ENCODE measurements at places on chromosomes 11 and 22. TPM values are rescaled to one million over a fixed set of nuclear protein-coding genes. Genes with fewer than 3 reads are reported as not detected.

DNA sequence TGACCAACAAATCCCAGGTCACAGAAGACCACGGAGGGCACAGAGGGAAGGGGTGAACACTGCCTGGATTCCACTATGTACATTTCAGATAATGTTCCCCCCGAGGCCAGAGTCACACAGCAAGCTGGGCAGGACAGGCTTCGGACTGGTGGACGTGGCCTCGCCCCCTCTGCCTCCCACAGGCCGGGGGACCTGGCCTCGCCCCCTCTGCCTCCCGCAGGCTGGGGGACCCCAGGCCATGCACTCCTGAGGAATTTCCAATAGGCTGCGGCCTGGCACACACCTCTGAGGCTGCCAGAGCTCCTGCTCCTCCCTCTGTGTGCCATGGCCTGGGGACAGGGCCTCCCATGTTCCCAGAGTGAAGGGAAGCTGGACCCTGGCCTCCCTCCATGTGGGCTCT is 1352.8 kb downstream of the BRD1 start:
- DNase-seq: no peak
- H3K4me1 ChIP-seq: no peaks in the 10 kb centered on the region
- no peaks in the 10 kb centered on the region for H3K36me3 ChIP-seq
- no peak overlapping the region for H3K4me3 ChIP-seq

The OPCML gene
- not detected for total RNA-seq

The PATE2 gene
- not detected for total RNA-seq

- peak; percentile 88 for DNase-seq
- no peaks in the 10 kb centered on the region for H3K36me3 ChIP-seq
- H3K27ac ChIP-seq: peak overlapping the region; percentile 13
- H3K27me3 ChIP-seq: peaks cover 24% of the 10 kb centered on the region
These were observed 5.1 kb upstream of the B4GALNT4 start for GRCh38 chr11:363948-364761.

DNA sequence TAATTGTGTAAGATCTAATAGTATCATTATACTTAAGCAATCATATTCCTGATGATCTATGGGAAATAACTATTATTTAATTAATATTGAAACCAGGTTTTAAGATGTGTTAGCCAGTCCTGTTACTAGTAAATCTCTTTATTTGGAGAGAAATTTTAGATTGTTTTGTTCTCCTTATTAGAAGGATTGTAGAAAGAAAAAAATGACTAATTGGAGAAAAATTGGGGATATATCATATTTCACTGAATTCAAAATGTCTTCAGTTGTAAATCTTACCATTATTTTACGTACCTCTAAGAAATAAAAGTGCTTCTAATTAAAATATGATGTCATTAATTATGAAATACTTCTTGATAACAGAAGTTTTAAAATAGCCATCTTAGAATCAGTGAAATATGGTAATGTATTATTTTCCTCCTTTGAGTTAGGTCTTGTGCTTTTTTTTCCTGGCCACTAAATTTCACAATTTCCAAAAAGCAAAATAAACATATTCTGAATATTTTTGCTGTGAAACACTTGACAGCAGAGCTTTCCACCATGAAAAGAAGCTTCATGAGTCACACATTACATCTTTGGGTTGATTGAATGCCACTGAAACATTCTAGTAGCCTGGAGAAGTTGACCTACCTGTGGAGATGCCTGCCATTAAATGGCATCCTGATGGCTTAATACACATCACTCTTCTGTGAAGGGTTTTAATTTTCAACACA is 6.4 kb downstream of the BIRC3 start:
- H3K36me3 ChIP-seq: peaks cover 100% of the 10 kb centered on the region
- H3K4me3 ChIP-seq: peak overlapping the region; percentile 33
- peak; percentile 61 for DNase-seq
- H3K4me1 ChIP-seq: peaks cover 31% of the 10 kb centered on the region

The RFPL2 gene
- not detected for total RNA-seq

GRCh38 chr11:102332611-102332994 is 14.4 kb upstream of the BIRC2 start:
- no peak for DNase-seq
- H3K27ac ChIP-seq: no peak overlapping the region
- no peak overlapping the region for H3K4me3 ChIP-seq
- H3K4me1 ChIP-seq: peaks cover 13% of the 10 kb centered on the region
- peaks cover 100% of the 10 kb centered on the region for H3K36me3 ChIP-seq

The RAB39A gene
- total RNA-seq: not detected

GRCh38 chr11:3865388-3866193 is 10.1 kb downstream of the STIM1 start:
- no peaks in the 10 kb centered on the region for H3K36me3 ChIP-seq
- no peaks in the 10 kb centered on the region for H3K27me3 ChIP-seq
- peaks cover 21% of the 10 kb centered on the region for H3K4me1 ChIP-seq
- DNase-seq: peak; percentile 36
- H3K4me3 ChIP-seq: no peak overlapping the region

- H3K36me3 ChIP-seq: no peaks in the 10 kb centered on the region
- H3K4me1 ChIP-seq: no peaks in the 10 kb centered on the region
- peak; percentile 21 for DNase-seq
- H3K27ac ChIP-seq: no peak overlapping the region
- no peaks in the 10 kb centered on the region for H3K27me3 ChIP-seq
These were observed 28.0 kb downstream of the ADA2 start for GRCh38 chr22:17191163-17191784.

GRCh38 chr11:12845163-12845562 is 164.0 kb upstream of the RASSF10 start:
- no peak for DNase-seq
- H3K27me3 ChIP-seq: no peaks in the 10 kb centered on the region
- no peak overlapping the region for H3K27ac ChIP-seq
- H3K36me3 ChIP-seq: peaks cover 7% of the 10 kb centered on the region

GRCh38 chr11:8261921-8262551 is 1.6 kb downstream of the LMO1 start:
- peaks cover 12% of the 10 kb centered on the region for H3K27me3 ChIP-seq
- H3K4me3 ChIP-seq: no peak overlapping the region
- H3K27ac ChIP-seq: no peak overlapping the region
- no peaks in the 10 kb centered on the region for H3K36me3 ChIP-seq
- peaks cover 23% of the 10 kb centered on the region for H3K4me1 ChIP-seq
